Effector memory CD4-positive, alpha-beta T cell (primary cell): ENCODE measurements at places on chromosomes 2 and 18.

- DNase-seq = no peak
These were observed 30.5 kb downstream of the LTBP1 start for GRCh38 chr2:32977228-32977758.

- DNase-seq = no peak
These were observed 201.7 kb upstream of the STON1 start for GRCh38 chr2:48328159-48328809.

- no peak for DNase-seq
These were observed 58.3 kb downstream of the FBXO36 start for GRCh38 chr2:229980431-229981184.

DNA sequence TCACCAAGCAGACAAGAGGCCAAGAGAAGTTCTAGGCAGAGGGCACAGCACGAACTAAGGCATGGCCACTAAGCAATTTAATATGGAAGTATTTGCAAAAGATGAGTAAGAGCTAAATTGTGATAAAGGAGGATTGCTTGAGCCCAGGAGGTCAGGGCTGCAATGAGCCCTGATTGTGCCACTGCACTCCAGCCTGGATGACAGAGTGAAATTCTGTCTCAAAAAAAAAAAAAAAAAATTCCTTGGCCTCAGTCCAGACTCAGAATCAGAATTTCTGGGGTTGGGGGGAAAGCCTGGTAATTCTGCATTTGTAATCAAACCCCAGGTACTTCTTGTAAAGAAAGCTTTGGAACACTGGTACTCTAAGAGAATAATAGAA lies 46.8 kb upstream of the RTN4 start:
- no peak for DNase-seq

GRCh38 chr2:51995293-51995692 lies 963.4 kb upstream of the NRXN1 start:
- no peak for DNase-seq

- DNase-seq = no peak
These were observed 44.3 kb downstream of the SNRPD1 start for GRCh38 chr18:21656402-21656801.

- no peak for DNase-seq
These were observed 7.7 kb upstream of the YWHAQ start for GRCh38 chr2:9638532-9638931.

DNA sequence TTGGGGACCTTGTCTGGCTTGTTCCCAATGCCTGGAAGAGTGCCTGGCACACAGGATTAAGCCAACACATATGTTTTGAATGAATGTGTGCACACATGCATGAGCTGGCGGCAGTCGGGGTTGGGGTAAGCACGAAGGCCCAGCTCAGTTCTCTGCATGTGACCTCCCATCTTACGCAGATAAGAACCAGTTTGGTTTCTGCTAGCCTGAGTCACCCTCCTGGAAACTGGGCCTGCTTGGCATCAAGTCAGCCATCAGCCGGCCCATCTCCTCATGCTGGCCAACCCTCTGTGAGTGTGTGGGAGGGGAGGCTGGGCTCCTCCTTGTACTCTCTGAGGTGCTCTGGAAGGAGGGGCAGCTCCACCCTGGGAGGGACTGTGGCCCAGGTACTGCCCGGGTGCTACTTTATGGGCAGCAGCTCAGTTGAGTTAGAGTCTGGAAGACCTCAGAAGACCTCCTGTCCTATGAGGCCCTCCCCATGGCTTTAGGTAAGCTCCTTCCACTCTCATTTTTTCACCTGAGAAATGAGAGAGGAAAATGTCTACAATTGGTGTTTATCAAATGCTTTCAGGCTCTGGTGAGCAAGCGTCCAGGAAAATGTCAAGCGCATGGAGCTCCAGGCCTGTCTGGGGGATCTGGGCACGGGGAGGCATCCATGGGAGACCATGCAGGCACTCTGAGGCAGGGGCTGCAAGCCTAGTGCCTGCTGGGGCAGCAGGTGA lies 9.7 kb upstream of the IL1RN start:
- DNase-seq = no peak

DNA sequence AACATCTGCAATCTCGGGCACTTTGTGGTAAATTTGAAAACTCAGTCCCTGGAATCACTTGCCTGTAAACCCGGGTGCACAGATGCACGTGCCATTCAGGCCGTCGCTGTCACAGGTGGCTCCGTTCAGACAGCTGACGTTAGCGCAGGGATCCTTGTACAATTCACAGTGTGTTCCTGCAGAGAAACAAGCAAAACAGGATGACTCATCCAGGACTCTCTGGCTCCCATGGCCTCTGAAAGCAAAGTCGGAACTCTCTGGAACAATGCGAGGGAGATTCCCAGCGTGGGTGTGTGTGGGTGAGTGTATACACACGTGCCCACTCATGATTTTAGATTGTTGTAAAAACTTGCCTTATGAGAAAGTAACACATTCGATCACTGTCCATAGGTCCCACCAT lies 136.1 kb upstream of the PID1 start:
- DNase-seq = no peak

GRCh38 chr2:78290581-78291214 lies 734.8 kb upstream of the REG3G start:
- DNase-seq = no peak
